AG08396 (cell line): ENCODE measurements at places on chromosomes 7 and 10.

GRCh38 chr7:144941127-144941526 lies 105.3 kb upstream of the TPK1 start:
- no peak for DNase-seq

DNA sequence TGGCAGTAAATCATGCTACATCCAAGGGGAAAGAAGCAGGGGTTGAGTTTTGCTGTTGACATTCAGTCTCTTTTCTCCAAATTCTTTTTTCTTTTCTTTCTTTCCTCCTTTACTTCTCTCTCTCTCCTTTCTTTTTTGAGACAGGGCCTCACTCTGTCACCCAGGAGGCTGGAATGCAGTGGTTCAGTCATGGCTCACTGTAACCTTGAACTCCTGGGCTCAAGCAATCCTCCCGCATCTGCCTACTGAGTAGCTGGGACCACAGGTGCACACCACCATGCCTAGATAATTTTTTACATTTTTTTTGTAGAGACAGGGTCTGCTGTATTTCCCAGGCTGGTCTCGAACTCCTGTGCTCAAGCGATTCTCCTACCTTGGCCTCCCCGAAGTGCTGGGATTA lies 35.2 kb downstream of the SBDS start:
- DNase-seq, result no peak

DNA sequence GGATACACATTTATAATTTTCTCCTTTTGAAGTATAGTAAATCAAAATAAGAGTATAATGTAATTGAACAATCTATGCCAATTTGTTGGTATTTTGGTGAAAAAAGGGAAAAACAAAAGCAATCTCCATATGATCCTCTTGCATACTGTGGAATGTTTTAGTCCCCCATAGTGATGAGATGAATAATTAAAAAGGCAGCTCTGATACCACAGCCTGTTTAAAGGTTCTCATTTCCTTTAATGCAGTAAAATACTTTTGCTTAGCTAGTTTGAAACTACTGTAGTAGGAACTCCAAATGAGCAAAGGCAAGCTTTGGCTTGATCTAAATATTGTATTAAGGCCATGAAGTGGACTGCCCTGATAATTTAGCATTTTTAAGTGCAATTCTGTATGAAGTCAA lies 77.6 kb downstream of the VTI1A start:
- no peak for DNase-seq

DNA sequence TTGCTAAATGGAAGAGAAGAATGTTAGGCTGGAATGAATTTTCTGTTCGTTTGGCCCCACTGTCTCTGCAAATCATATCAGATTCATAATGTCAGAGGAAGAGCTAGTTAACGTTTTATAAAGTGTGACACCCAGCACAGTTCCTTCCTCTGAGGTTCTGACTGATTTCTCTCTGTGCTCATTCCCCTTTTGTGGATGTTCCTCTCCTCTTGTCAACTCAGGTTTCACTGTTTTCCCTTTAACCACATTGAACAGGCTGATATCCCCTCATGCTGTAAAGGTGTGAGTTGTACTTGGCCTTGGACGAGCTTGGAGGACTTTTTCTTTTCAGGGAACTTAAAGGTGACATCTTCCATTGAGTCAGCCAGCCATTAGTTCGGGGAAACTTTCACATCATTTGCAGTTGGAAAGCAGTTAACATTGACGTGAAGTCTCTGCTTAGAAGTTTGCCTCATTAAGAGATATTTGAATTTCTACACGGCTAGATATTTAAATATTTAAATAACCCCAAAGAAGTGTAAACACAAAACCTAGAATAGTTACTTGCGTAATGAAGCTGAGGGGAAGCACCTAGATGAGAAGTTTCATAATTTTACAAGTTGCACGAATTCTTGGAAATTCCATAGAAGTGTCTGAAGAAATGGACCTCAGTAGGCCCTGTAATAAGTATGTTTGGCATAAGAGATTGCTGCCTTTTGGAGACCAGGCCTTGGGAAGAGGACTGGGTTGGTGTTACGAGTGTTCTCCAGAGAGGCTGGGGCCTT lies 101.5 kb upstream of the EGR2 start:
- no peak for DNase-seq

DNA sequence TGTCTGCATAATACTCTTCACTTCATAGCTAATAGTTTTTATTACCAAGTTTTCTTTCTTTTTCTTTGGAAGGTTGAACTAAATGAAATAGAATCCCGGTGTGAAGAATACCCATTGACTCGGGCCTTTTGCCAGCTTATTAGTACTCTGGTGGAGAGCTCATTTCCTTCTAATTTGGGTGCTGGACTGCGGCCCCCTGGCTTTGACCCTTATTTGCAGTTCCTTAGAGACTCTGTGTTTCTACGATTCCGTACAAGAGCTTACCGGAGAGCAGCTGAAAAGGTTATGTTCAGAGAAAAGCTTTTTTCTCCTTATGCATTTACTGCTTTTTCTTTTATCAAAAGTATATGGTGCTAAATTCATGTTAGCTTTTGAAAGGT lies 40.2 kb downstream of the NUP205 start:
- no peak for DNase-seq

DNA sequence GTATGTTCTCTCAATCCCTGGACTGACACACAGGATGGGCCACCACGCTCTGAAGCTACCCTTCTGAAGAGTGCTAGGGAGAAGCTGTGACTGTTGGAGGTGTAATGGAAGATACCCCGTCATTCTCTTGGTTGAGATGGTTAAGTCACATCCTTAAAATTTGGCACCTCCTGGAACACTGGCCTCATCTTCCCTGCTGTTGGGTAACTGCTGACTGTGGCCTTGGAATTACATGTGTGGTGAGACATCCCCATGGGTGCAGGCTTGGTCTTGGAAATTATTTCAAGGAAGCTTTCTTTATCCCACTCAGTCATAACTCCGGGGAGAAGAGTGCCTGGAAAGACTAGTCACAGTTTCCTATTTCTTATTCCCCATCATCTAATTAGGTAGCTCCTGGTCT lies 62.0 kb downstream of the LRMDA start:
- no peak for DNase-seq

DNA sequence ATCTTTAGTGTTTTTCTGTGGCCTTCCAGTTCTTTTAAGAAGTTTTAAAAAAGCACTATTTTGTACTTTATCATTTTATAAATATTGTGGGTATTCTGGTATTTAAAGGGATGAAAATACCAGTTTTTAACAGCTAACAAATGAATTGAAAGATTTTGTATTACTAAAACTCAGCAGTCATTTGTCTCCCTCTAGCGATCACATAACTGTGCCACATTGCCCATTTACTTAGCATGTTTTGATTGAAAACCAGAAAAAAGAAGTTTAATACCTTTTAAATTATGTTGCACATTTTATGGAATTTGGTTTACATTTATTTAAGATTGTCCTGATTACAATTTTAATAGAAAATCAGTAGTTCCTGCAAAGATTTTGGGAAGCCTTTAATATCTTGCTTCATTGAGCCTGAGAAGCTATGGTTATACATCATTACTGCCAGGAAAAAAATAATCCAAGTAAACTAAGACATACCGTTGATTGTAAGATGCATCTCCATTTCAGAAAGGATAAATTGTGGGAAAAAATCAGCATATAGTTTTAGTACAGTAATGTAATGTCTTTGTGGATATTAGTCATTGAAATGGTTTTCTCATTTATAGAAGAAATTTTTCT lies 34.9 kb downstream of the TAX1BP1 start:
- DNase-seq, result peak; percentile 10

DNA sequence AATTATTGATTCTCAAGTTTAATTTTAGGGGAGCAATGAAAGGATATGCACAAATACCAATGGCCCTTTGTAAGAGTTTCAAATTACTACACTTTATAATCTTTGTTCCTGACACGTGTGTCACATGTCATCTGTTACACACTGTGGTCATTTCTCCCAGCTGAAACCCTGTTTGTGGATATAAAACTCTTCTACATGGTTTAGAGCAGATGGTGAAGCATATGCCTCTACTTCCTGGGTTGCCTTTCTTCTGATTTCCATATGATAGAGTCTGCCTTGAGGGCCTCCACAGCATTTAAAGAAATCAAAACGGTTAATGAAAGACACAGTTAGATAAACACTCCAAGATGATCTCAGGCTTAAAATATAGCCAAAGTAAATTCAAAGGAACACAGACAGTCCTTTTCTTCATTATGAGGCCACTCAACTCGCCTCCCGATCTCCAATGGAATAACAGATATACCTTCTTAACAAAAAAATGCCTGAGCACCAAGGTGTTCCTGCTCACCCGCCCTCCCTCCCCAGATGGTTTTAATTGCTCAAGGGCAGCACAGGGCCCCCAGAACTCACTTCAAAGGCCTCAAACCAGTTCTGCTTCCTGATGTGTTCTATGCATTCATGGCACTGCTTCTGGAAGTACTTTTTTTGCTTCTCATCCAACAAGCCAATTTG lies 75.0 kb downstream of the CPVL start:
- no peak for DNase-seq

GRCh38 chr7:123797673-123798531 lies 47.1 kb upstream of the HYAL4 start:
- peak; percentile 19 for DNase-seq
